HT1080 (cell line): ENCODE measurements at places on chromosomes 16 and 17. TPM values are rescaled to one million over a fixed set of nuclear protein-coding genes. Genes with fewer than 3 reads are reported as not detected.

DNA sequence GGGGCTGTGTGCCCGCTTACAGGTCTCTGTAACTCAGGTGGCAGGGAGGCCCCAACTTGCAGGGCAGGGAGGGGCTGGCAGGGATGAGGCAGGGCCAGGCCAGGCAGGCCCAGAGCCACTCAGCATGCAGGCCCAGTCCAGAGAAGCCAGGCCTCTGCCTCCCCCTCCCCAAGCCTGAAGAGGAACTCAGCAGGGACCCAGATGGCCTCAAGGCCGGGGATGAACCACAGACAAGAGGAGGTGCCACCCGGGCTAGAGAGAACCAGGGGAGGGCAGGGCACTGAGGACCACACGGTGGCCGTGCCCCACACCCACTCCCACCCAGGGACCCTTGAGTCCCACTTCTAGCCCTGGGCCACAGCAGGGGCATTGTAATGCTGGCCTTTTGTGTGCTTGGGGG, 29.8 kb upstream of the EIF1 start:
- no peak for DNase-seq

DNA sequence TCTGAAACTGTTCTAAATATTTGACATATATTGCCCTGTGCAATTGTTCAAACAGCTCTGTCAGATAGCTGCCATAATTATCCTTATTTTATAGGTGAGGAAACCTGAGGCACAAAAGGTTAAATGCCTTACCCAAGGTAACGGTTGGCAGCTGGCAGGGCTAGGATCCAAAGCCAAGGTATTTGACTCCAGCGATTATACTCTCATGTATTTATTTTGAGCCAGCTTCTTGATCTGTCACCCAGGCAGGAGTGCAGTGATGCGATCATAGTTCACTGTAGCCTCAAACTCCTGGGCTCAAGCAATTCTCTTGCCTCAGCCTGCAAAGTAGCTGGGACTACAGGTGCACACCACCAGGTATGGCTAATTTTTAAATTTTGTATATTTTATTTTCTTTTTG, 7.2 kb downstream of the ENO3 start:
- no peak for DNase-seq

DNA sequence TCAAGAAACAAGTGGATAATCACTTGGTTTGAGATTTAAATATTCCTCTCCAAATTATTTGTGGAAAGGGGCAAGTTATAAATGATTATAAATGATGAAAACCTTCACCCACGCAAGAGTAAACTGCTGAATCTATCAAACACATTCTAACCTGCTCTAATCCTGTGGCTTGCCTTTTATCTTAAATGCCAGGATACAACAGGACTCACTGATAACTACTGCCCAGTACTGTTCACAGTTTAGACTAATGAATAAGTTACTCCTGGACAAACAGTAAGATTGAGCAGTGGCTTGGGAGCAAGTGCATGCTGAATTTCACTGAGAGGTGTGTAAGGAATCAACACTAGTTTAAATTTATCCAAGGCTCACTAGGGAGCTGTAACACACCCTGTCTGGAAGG, 31.1 kb downstream of the IGF2BP1 start:
- no peak for DNase-seq

Gene BHLHA9
- total RNA-seq, result not detected in 2 replicates

- DNase-seq, result no peak
Observed at GRCh38 chr17:29565643-29566472, 979 bp downstream of the ABHD15 start.
